ENCODE measurements at places on chromosomes 11 and 22. TPM values are rescaled to one million over a fixed set of nuclear protein-coding genes. Genes with fewer than 3 reads are reported as not detected.

Gene PRDM11
- 14.2 TPM for total RNA-seq

DNA sequence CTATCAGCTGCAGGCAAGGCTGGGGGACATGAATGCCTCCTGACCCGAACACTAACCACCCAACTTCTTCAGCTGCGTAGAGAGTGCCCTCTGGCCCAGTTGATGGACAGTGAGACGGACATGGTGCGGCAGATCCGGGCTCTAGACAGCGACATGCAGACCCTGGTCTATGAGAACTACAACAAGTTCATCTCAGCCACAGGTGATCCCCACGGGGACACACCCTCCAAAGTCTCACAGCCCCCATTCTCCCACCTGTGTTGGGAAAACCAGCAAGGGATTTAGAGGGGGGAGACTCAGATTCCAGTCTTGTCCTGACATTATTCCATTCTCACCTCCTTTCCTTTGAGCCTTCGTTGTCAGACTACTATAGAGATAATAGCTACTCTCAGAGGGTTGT lies 912 bp downstream of the VPS51 start:
- no peak for DNase-seq

Gene CNGA4
- not detected for total RNA-seq

- DNase-seq: no peak
These were observed 340.0 kb downstream of the METTL15 start for GRCh38 chr11:28448186-28448585.

- no peak for DNase-seq
These were observed 396 bp downstream of the NPAT start for GRCh38 chr11:108221911-108222573.

Gene ZNF214
- 0.30 TPM for total RNA-seq
